ENCODE measurements at places on chromosomes 3 and 15.

- no peak for DNase-seq
These were observed 139.0 kb upstream of the NECTIN3 start for GRCh38 chr3:110932567-110932966.

DNA sequence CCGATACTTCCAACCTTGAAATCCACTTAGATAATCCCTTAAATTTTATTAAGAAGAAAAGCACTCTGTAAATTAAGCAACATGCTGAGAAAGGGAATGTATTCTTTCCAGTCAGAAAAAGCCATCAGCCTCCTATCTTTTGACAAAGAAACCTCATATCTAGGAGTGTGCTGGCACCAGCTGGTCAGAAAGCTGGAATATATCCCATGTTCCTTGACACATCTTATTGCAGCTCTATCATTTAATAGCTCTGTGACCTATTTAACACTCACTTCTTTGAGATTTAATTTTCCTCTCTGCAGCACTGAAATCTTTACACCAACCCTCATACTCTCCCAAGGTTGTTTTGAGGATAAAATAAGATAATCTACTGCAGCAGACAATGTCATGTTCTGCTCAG is 30.4 kb upstream of the CAPN7 start:
- no peak for DNase-seq

DNA sequence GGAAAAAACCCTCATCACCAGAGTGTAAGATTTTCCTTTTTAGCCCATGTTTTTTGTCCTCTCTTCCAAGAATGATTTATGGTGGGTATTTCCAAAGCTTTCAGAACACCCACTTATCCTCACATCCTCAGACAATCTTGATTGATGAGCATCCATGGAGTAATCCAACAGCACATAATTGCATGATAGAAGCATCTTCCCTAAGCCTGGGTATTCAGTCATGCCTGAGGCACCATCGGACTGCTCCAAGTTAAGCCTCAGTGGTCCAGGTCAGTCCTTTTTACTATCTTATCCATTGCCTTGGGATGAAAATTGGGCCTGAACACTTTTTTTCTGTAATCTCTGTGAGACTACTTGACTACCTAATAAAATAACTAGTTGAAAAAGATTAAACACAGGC is 676.0 kb upstream of the SEMA6D start:
- no peak for DNase-seq

DNA sequence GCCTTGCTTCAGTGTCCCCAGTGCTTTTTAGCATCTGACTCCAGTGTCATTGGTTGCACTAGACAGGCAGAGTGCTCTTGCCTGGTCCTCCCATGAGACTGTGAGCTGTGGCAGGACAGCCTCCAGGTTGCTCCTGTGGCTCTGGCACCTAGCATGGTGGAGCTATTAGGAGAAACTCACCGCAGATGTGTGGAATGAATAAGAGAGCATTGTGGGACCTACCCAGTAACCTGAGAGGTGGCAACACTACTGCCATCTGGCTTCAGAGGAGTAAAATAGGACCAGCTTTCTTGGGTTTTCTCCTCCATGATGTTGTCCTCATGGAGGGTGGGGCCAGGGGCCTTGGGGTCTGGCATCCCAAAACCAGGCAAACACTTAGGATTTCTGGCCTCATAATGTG is 183.6 kb downstream of the EPHB1 start:
- DNase-seq: no peak

DNA sequence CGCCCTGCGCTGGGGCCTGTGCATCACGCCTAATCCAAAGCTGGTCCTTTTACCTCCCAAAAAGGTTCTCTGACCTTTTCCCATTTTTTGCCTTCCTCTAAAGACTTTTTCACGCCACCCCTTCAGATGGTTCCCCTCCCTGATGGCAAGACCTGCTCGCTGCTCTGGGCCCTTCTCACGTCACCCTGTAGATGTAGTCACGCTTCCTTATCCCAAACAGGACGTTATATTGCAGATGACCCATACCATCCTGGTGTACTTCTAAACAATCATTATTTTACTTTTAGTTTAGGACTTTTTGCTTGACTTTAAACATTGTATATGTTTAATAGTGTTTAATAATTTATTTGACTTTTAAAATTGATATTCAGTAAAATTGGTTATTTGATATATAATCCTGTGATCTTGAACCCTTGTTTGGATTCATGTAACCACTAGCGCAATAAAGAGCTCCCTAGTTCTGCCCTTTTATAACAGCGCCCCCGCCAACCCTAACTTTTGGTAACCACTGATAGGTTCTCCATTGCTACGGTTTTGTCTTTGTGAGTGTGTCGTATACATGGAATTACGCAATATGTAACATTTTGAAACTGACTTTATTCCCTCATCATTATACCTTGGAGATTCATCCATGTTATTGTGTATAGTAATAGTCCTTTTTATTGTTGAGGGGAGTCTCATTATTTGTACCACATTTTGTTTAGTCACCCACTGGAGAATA is 159.0 kb upstream of the CHRNA7 start:
- no peak for DNase-seq

GRCh38 chr3:105415951-105416350 is 49.2 kb downstream of the ALCAM start:
- DNase-seq: no peak

Measured in effector CD4-positive, alpha-beta T cell (primary cell).